ENCODE measurements at places on chromosomes 7 and 10.

DNA sequence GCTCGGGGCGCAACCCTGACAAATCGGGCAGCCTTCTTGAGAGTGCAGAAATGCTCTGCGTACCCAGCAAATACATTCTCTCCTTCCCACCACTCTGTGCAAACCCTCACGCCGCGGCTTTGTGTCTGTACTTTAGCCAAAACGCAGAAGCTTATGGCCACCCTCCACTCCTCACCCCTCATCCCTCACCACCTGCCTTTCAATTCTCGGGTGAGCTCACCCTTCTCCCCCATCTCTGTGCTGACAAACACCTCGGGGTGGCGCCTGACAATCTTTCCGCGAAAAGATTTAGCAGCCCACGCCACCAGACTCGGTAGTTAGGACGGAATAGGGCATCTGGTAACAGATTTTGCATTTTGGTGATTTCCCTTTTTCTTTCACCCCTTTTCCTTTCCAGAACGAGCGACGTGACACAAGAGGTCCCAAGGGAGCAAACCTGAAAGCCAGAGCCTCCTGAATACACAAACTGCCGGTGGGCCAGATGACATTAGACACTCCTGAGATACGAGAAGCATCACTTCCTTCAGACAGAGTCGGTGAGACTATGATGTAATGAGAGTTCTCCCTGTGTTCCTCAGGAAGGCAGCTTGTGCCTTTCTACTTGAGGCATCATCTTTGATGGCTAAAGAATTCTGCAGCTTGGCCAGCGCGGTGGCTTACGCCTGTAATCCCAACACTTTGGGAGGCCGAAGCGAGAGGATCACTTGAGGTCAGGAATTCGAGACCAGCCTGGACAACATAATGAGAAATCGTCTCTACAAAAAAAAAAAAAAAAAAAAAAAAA lies 671 bp upstream of the ATAD1 start:
- peak; percentile 52 for DNase-seq

- no peak for DNase-seq
These were observed 41.7 kb downstream of the VCL start for GRCh38 chr10:74039561-74040145.

DNA sequence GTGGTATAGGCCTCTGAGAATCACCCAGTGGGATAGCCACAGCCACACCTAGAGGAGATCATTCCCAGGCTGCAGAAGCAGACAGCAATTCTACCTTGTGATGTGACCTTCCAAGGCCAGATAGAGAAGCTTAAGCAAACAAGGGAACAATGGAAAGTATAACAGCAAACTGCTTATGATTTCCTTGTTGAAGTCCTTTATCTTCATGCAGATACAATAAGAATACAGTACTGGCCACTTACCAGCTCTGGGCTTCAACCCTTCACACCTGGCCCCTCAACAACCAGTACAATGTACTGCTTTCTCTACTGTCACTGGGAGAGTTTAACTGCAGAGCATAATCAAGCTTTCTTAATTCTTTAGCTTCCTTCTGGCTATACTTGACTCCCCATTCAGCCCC lies 22.6 kb upstream of the DDX50 start:
- DNase-seq = no peak

- no peak for DNase-seq
These were observed 147.9 kb downstream of the RPS24 start for GRCh38 chr10:78181381-78182055.

DNA sequence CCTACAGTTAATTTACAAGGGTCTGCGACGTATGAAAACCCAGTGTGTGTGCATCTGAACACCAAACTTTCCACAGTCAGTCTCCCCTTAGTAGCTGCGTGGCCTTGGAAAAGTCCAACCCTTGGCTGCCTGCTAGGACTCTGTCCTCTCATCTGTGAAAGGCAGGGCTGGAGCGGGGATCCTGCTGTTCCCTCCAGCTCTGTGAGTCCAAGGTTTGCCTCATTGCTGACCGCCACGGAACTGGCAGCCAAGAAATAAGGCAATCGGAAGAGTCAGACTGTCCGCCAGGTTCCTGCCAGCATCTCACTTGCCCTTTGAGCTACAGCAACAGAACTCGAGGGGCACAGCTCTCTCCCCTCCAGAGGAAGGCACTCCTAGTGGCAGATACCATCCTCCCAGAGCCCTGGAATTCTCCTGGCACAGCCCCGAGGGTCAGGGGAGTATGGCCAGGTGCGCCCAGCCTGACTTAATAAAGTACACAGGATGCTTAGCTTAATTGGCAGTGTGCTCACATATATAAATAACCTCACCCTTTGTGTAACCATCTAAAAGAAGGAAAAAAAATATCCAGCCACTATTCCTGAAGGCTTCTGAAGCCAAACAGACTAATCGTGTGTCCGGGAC lies 530.1 kb upstream of the FOXK1 start:
- DNase-seq = no peak
